ENCODE measurements at places on chromosomes 12 and 14.

GRCh38 chr12:4914720-4915119 is 5.0 kb downstream of the KCNA1 start:
- no peaks in the 10 kb centered on the region for H3K27me3 ChIP-seq
- H3K4me3 ChIP-seq, result no peak overlapping the region
- H3K27ac ChIP-seq, result no peak overlapping the region
- peaks cover 11% of the 10 kb centered on the region for H3K36me3 ChIP-seq

DNA sequence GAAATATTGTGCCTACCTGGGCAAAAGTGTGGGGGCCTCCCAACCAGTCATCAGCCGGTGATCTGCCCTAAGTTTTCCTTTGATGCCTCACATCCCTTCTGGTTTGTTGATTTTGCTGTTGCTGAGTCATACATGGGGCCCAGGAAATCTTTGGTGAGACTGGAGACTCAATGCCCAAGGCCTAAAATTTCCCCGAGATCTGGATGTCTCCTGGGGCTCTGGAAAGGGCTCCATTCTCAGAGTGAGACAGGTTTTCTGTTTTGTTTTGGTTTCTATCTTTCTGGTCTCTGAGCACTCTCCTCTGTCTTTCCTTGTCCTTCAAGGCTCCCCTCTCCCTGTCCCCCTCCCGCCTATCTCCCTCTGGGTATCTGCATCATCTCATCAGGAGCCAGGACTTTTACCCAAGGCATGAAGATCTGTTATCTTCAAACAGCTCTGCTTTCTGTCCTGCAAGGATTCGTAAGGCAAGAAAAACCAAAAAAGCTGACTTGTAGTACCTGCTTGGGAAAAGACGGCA is 152.8 kb upstream of the MAX start:
- no peaks in the 10 kb centered on the region for H3K36me3 ChIP-seq
- no peak overlapping the region for H3K4me3 ChIP-seq
- peaks cover 13% of the 10 kb centered on the region for H3K27me3 ChIP-seq
- H3K27ac ChIP-seq, result peak overlapping the region; percentile 33
- DNase-seq, result no peak
- H3K4me1 ChIP-seq, result peaks cover 26% of the 10 kb centered on the region

- H3K4me1 ChIP-seq, result no peaks in the 10 kb centered on the region
- no peak for DNase-seq
Measured at GRCh38 chr12:92556141-92556540, 146.6 kb upstream of the PLEKHG7 start.

GRCh38 chr12:4216187-4216927 is 57.2 kb upstream of the CCND2 start:
- H3K4me1 ChIP-seq, result peaks cover 20% of the 10 kb centered on the region
- no peaks in the 10 kb centered on the region for H3K36me3 ChIP-seq
- peaks cover 5% of the 10 kb centered on the region for H3K27me3 ChIP-seq
- H3K4me3 ChIP-seq, result no peak overlapping the region

DNA sequence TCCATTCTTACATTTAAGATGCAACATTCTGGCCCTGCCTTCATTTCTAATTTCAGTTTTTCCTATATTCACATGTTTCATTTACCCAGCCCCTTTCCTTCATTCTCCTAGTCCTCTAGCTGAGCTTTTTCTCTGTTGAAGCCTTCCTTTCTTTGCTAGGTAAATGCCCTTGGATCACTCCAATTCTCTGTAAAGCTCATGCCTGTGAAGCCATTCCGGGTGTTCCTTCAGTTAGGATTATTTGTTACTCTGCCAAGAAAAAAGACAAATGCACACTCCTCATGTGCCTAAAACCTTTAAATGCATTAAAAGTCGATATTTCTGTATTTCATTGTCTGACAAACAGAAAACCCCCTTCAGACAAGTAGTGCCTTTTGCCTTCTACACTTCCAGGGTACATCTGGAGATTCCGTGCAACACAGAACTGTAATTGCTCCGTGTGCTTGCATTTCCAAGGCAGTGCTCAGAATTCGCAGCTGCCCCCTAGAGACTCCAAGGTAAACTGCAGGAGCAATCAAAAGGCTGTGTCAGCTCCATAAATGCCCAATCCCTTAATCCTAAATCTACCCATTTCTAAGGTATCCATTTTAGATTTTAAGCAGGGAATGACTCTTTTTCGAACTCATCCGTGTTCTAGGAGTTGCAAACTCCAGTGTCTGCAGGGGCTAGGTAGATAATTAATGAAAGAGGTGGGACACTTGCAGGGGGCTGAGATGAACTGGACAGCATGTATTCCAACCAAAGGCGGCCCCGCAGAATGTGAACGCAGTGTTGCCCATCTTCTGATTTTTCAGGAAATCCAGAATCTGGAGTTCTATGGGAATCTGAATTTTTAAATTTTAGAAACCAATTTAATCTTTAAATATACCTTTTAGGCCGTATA is 320.2 kb downstream of the GRIN2B start:
- peaks cover 4% of the 10 kb centered on the region for H3K27me3 ChIP-seq
- peak; percentile 55 for DNase-seq
- no peaks in the 10 kb centered on the region for H3K36me3 ChIP-seq
- no peak overlapping the region for H3K27ac ChIP-seq

GRCh38 chr12:79307340-79307739 is 383.4 kb downstream of the PAWR start:
- peaks cover 32% of the 10 kb centered on the region for H3K36me3 ChIP-seq
- no peak for DNase-seq
- H3K27me3 ChIP-seq, result no peaks in the 10 kb centered on the region
- peaks cover 4% of the 10 kb centered on the region for H3K4me1 ChIP-seq
- H3K27ac ChIP-seq, result no peak overlapping the region
- H3K4me3 ChIP-seq, result no peak overlapping the region

- H3K4me3 ChIP-seq, result no peak overlapping the region
- no peaks in the 10 kb centered on the region for H3K4me1 ChIP-seq
- H3K27me3 ChIP-seq, result peaks cover 4% of the 10 kb centered on the region
- peak; percentile 37 for DNase-seq
- H3K36me3 ChIP-seq, result no peaks in the 10 kb centered on the region
Measured at GRCh38 chr12:85424581-85425348, 144.7 kb downstream of the ALX1 start.

DNA sequence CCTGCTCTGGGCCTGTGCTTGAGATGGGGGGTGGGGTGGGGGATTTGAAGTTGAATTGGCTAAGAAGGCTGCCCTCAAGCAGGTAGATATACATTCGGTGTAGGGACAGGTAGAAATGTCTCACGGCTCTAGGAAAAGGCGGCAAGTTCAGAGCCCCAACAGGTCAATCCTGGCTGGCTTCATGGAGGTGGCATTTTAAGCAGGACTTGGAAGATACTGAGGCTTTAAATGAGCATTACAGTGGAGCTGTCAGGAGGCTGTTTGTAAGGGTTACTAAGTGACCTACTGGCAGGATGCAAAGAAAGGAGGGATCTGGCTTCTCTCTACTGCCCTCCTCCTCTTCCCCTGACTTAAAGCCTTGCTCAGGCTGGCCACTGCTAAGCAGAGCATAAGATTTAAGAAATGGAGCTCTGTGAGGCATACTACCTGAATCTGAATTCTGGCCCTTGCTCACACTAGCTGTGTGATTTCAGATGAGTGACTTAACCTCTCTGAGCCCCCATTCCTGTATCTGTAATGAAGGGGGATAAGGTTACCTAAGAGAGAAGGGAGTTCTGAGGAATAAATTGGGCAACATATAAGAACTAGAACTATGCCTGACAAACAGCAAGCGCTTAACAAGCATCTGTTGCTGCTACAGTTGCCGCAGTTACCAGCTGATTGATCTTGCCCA is 61.6 kb downstream of the SLC24A4 start:
- H3K27me3 ChIP-seq, result peaks cover 19% of the 10 kb centered on the region
- no peak for DNase-seq
- no peak overlapping the region for H3K4me3 ChIP-seq
- no peaks in the 10 kb centered on the region for H3K36me3 ChIP-seq
- peaks cover 21% of the 10 kb centered on the region for H3K4me1 ChIP-seq

DNA sequence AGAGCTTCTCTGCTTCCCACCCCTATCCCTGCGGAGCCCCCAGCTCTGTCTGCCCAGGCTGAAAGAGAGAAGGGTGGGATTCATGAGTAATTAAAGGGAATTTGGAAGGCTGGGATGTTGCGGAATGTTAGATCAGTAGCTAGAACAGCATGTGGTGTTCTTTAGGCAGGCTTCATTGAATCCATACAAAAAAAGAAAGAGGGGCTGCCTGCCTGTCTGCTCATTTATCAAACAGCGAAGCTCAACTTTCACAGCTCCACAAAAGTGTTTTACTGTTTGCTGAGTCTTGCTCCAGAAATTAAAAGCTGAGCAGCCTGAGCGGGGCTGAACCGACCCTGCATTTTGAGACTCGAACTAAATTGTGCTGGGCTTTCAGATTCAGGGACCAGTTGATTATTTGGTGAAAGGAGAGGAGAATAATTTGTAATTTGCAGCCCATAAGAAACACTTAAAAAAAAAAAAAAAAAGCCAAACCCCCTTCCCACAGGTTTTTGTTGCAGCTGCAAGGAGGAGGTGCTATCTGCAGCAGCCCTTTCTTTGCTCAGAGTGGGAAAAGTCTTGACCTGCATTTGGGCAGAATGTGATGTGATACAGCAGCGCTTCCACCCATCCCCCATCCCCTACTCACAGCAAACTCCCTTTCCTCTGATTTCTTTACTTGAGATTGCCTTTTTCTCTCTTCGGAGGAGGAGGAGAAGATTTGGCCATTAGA is 89.7 kb downstream of the RFX4 start:
- peaks cover 9% of the 10 kb centered on the region for H3K27me3 ChIP-seq
- H3K27ac ChIP-seq, result peak overlapping the region; percentile 97
- DNase-seq, result peak; percentile 36
- peaks cover 38% of the 10 kb centered on the region for H3K4me1 ChIP-seq

DNA sequence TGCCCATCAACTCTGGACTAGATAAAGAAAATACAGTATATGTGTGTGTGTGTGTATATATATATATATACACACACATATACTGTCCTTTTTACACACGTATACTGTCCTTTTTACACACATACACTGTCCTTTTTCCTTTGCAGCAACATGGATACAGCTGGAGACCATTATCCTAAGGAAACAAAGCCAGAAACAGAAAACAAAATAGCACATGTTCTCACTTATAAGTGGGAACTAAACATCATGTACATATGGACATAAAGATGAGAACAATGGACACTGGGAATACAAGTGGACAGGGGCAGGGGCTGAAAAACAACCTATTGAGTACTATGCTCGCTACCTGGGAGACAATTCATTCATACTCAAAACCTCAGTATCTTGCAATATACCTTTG is 23.7 kb downstream of the VDR start:
- no peak for DNase-seq
- no peak overlapping the region for H3K27ac ChIP-seq
- peaks cover 26% of the 10 kb centered on the region for H3K27me3 ChIP-seq
- H3K4me1 ChIP-seq, result peaks cover 26% of the 10 kb centered on the region

DNA sequence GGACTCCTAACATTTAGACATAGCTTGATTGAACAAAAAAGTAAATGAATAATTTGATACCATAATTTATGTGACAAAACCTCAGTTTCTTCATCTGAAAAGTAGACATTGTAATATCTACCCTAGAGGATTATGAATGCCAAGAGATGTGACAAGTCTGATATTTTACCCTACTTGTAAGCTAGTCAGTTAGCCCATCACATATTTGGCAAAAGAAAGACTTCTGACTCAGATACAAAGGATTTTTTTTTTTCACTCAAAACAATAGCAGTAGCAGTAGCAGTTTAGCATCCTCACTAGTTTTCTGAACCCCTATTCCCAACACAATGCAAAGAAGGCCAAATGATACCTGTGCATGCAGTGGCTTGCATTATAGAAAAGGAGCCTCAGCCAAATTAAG is 377.3 kb upstream of the E2F7 start:
- H3K27ac ChIP-seq, result no peak overlapping the region
- H3K4me1 ChIP-seq, result peaks cover 7% of the 10 kb centered on the region
- no peak overlapping the region for H3K4me3 ChIP-seq
- no peaks in the 10 kb centered on the region for H3K36me3 ChIP-seq

DNA sequence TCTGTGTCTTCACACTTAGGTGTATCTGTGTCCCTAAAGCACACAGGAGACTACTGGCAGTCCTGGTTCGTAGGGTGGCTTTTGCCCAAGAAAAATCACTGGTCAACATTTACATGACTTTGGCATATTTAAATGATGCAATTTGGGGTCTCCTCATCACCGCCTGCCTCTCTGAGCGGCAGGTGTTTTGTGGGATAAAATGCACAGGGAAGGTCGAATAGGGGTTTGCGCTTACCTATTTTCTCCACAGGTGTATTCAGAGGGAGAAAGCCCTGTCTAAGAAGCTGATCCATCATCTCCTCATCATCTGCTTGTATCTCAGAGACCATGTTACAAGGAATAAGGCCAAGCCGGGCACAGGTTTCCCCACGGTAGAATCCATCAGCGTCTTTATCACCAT is 74.7 kb downstream of the PIWIL1 start:
- no peak overlapping the region for H3K4me3 ChIP-seq
- H3K36me3 ChIP-seq, result no peaks in the 10 kb centered on the region
- no peak for DNase-seq
- no peak overlapping the region for H3K27ac ChIP-seq

DNA sequence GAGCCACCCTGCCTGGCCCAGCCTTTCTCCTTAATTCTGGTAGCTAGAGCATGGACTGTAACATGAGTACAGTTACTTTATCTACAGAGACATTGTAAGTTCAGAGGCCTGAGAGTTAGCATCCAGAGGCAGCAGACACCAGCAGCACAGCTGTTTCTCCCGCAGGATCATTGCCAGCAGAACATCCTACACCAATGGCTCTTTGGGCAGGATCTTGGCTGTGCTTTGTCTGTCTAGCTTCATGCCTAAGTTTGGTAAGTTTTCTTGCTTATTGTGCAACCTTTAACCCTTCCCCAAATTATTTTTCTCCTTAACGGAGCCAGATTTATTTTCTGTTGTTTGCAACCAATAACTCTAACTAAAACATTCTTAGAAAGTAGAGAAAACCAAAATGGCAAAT is 21.6 kb downstream of the C12orf71 start:
- no peaks in the 10 kb centered on the region for H3K4me1 ChIP-seq
- H3K4me3 ChIP-seq, result no peak overlapping the region
- H3K36me3 ChIP-seq, result no peaks in the 10 kb centered on the region
- no peaks in the 10 kb centered on the region for H3K27me3 ChIP-seq

DNA sequence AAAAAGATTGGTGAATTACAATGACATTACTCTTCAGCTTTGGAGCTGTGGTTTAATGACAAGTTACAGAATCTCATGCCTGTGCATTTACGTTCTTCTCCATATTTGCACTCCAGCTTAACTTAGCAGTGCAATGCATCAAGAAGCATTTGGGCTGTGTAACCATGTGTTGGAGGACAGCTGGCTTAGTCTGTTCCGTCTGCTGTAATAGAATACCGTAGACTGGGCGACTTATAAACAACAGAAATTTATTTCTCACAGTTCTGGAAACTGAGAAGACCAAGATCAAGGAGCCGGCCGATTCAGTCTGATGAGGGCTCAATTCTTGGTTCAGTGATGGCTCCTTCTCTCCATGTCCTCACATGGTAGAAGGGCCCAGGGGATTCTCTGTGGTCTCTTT is 943.5 kb downstream of the BCL11B start:
- no peaks in the 10 kb centered on the region for H3K36me3 ChIP-seq
- no peak overlapping the region for H3K27ac ChIP-seq
- H3K27me3 ChIP-seq, result peaks cover 4% of the 10 kb centered on the region
- no peaks in the 10 kb centered on the region for H3K4me1 ChIP-seq
- no peak overlapping the region for H3K4me3 ChIP-seq

- H3K27me3 ChIP-seq, result peaks cover 3% of the 10 kb centered on the region
- H3K4me3 ChIP-seq, result no peak overlapping the region
- H3K36me3 ChIP-seq, result no peaks in the 10 kb centered on the region
- DNase-seq, result no peak
- H3K27ac ChIP-seq, result peak overlapping the region; percentile 95
- H3K4me1 ChIP-seq, result peaks cover 21% of the 10 kb centered on the region
Measured at GRCh38 chr12:58502841-58503240, 417.5 kb downstream of the LRIG3 start.

GRCh38 chr12:50579757-50580267 is 75.0 kb downstream of the DIP2B start:
- H3K4me3 ChIP-seq, result no peak overlapping the region
- H3K36me3 ChIP-seq, result no peaks in the 10 kb centered on the region
- DNase-seq, result no peak
